ENCODE measurements at places on chromosomes 7 and 10.
A peak's percentile ranks its signal among the peaks of the same experiment; 100 is the strongest.

GRCh38 chr7:111137296-111138192 lies 46.6 kb downstream of the LRRN3 start:
- peak; percentile 15 for DNase-seq

DNA sequence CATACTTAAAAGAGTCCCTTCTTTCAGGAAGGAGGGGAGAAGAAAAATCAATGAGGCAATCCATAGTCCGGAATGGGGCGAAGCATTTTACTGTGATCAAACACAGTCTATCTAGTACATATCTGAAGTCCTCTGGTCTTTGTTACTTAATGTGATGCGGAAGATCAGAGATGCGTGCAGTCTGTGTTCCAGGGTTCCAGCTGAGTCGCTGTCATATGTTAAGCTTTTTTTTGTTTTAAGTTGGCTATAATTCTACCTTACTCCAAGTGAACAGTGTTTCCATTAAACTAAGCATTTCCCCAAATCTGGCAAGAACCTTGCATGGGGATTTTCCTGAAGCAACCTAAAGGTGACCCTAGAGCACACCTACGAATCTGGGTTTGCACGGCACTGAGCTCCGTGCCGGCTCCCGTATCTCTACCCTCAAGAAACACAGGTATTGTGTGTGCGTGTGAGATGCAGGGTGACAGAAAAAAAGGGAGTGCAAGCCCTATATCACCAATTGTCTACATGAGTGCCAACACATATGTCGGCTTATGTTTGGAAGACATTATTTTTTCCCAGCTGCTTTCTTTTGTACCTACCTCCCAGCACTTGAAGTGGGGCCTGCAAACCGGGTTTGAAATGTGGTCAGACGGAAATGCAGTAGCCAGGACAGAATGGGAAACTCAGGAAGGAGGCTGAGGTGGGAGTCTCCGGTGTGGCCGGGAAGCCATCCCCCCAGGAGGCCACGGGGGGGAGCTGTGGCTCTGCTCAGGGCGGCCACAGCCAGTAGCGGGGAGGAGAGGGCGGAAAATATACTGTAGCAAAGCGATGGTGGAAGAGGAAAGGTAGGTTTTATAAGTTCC lies 435.8 kb upstream of the MGMT start:
- DNase-seq: no peak

DNA sequence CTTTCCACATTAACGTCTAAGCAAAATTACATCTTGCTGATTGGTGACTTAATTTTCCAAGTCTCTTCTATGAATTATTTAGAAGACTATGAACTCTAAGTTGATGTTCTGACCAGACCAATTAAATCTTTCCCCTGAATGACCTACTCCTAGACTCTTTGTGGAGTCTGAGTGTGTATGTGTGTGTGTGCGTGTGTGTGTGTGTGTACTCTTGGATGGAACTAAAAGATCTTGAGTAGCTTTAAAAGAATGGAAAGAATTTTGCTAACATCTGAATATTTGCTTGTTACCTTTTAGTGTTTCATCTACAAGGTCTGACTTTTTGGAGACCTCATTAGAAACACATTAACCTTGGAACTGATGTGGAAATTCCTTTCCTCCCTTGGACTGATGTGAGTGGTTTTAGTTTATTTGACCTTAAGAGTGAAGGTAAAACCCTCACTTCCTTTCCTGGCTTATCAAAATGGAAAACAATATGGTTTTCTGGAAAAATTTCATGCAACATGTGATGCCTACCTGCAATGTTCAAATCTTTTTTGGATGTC lies 257.1 kb downstream of the GATA3 start:
- DNase-seq: no peak

DNA sequence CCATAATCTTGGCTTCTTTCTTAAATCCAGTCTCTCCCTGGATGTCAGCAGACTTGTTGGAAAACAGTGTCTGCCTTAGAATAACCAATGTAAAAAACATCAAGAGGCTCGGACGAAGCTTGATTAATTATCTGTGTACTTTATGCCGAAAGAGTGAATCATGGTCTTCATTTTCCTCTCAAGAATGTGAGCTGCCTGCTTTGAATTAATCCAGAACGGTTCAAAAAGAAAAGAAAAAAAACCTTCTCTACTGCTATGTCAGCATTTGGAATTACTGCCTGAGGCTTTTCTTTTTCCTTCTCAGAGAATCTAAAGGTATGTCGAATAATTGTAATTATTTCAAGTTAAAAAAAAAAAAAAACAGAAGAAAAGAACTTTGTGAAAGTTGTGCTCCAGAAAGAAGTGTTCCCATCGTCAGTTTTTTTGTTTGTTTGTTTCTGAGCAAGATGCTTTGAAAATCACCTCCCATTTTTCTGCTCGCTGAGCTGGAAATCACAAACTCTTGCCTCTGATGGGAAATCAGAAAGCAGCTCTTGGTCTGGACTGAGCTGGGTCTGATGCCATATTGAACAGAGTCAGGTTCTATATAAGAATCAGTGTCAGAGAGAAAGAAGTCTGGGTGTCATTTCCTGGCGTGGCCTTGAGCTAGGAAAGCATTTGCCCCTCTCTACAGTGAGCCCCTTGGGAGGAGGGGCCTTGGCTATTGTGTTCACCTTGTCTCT lies 20.2 kb downstream of the PLPP4 start:
- DNase-seq: no peak

- no peak for DNase-seq
Observed at GRCh38 chr10:110373857-110374654, 69.3 kb upstream of the SMNDC1 start.

- DNase-seq: no peak
Observed at GRCh38 chr7:156836443-156836842, 56.5 kb downstream of the LMBR1 start.

DNA sequence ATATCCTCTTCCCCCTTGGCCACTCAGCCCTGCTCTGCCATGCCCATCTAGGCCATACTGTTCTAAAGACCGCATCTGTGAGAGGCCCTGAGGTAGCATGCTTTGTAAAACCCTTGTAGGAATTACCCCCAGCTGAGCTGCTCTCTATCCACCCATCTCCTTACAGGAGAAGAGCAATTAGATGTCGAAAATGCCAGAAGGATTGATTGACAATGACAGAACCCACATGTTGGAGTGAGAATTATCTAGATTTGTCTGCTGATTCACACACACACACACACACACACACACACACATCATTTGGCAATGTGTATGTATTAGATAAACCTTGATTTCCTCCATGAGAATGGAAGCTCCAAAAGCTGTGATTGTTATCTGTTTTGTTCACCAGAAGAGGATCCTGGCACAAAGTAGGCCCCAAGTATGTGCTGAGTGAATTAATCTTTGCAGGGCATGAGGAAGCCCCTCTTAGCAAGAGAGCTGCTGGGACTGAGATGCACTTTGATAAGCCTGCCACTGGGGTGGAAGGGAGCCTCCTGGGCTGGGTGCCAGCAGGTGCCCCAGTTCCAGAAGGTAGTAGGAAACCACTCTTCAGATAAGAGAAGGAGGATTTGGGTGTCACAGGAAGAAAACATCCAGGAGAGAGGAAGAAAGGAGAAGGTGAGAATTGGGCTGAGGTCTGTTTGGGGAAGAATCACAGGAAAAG lies 187.5 kb upstream of the ADO start:
- no peak for DNase-seq

GRCh38 chr10:25875556-25876165 lies 58.4 kb upstream of the MYO3A start:
- peak; percentile 29 for DNase-seq

DNA sequence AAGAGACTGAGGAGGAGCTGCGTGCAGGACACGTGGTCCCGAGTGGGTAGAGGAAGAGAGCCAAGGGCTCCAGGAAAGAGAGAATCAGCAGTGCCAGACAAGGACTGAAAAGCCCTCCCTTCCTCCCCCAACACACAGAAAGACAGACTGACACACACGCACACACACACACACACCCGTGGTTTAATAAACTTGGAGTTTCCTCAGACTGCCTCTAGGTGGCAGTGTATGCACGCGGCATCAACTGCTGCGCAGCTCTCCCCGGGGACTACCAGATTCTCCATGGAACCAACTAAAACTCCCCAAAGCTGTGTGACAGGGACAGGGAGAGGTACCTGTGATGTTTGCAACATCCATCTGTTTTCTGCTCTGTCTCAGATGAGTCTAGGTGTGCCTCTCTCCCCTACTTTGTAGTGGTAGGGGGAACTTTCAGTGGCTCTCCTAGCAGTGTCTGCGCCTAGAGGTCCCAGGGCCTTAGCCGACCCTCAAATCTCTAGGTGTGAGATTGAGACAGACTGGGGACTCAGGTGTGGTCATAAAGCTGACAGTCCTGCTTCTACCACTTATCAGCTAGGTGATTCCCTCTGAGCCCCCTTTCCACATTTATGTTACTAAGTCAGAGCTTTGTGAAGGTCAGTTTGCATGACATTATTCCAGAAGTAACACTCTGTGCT lies 9.3 kb upstream of the TSPAN14 start:
- peak; percentile 70 for DNase-seq

GRCh38 chr7:19117870-19118608 lies 603 bp upstream of the TWIST1 start:
- DNase-seq: peak; percentile 52

DNA sequence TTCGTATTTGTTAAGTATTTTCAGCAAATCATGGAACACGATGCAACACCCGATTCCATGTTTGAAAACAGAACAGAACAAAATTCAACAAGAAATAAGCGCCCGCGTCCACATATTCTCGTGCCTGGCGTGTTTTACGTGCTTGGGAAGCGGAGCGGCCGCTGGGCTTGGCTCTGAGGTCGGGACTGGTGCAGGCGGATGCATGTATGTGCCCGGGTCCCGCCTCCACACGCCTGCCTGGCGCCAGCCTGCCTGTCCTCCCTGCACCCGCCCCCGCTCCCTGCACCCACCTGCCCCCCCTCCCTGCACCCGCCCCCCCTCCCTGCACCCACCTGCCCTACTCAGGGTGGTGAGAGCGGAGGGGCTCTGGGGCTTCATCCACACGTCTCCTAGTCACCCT lies 454.5 kb downstream of the DNAJB6 start:
- DNase-seq: no peak

DNA sequence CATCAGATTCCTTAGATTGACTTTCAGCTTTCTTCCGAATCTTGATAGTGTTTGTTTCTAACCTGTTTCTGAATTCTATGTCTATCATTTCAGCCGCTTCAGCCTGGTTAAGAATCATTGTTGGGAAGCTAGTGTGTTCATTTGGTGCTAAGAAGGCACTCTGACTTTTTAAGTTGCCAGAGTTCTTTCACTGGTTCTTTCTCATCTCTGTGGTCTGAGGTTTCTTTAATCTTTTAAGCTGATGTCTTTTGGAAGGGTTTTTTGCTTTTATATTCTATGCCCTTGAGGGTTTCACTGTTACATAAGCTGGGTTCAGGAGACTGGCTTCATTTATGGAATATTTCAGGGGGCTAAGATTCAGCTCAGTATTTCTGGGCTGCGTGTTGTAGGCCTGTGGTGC lies 104.5 kb upstream of the PRSS58 start:
- DNase-seq: no peak

- DNase-seq: no peak
Observed at GRCh38 chr7:118949031-118949430, 724.5 kb downstream of the ANKRD7 start.

GRCh38 chr7:44959433-44959951 lies 19.3 kb downstream of the MYO1G start:
- DNase-seq: no peak

DNA sequence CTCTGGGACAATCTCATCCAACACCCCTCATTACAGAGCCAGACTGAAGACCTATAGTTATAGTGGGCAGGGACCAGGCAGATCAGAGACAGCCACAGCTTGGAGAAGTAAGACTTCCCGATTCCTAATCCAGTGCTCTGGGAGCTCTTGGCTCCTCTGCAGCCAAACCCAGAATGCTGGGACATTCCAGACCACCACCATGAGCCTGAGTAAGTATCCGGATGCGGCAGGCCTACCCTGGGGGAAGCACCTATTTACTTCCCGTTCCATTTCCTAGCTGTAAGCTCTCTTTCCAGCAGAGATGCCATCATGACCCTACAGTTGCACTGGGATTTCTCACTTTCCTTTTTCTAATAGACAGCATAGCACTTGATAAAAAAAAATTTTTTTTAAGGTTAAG lies 16.4 kb downstream of the HIP1 start:
- no peak for DNase-seq

DNA sequence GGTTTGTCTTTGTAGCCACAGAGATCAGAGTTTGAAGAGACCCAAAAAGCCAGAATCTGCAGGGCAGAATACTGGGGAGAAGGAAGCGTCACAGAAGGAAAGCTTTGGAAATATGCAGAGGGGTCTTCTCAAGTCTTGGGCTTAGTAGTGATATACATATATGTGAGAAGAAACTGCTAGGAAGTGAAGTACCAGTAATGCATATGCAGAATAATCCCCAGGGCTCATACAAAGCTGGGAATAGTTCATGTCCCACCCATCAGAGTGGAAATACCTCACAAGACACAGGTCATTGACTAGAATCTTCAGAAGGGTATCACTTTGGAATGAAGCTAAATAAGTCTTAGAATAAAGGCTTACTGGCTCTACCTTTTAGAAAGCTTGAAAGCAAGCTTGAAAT lies 39.6 kb downstream of the C10orf71 start:
- DNase-seq: no peak

- no peak for DNase-seq
Observed at GRCh38 chr10:2866569-2866968, 200.8 kb upstream of the PFKP start.

Measured in HCEC 1CT (cell line).